Stimulated activated CD4-positive, alpha-beta T cell treated with anti-CD3 and anti-CD28 coated beads, Interleukin-4, amount 100 ng/mL, for 4 hours (primary cell): ENCODE measurements at places on chromosomes 11 and 22.

DNA sequence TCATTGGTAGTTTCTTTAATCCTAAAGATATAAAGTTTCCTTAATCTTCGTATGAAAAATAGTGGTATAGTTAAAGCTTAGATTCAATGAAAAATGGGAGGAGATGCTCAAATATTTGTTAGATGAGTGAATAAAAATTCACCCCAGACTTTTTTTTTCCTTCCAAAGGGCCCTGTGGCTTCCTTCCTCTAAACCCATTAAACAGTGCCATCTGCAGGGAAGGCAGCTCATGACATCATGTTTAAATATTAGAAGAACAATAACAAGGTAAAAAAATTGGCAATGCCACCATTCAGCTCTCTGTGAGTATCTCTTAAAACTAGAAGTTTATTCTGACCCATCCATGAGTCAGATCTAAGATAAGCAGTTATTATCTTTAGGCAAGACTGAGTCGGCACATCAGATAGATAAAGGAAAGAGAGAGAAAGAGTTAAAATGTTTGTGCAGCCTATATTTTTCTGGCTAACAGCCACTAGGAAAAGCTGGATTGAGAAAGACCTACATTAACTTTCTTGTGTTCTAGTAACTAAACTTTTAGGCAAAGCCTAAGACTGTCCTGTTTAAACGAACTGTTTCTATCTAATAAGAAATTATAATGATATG is 19.1 kb upstream of the OOSP1 start:
- no peak for DNase-seq

DNA sequence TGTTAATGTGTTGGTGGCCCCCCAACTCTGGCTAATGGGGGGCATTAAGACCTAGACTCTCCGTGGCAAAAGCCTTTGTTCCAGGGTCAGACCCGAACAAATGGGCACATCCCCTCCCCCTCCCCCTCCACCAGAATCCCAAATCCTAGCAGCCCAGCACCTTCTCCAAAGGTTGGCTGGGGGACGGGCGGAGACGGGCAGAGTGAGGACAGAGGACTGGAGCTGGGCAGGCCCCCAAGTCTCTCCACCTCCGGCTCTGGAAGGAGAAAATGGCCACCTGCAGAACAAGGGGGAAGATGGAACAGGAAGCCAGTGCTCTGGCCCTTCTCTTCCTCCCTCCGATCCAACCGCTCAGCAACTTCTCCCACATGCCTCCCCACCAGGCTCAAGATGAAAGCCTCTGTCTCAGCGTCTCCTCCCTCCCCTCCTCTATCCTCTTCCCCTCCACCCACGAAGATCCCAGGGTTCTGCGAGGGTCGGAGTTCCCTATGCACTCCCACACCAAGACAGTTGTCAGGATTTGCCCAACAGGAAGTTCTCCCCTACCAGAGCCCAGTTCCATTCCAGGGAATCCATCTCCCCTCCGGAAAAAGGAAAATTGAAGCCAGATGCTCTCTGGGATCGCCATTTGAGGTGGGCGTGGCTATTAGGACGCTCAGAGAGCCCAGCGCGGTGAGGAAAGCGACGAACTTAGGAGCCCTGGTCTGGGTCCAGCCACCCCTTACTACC is 20.1 kb downstream of the ADA2 start:
- no peak for DNase-seq

DNA sequence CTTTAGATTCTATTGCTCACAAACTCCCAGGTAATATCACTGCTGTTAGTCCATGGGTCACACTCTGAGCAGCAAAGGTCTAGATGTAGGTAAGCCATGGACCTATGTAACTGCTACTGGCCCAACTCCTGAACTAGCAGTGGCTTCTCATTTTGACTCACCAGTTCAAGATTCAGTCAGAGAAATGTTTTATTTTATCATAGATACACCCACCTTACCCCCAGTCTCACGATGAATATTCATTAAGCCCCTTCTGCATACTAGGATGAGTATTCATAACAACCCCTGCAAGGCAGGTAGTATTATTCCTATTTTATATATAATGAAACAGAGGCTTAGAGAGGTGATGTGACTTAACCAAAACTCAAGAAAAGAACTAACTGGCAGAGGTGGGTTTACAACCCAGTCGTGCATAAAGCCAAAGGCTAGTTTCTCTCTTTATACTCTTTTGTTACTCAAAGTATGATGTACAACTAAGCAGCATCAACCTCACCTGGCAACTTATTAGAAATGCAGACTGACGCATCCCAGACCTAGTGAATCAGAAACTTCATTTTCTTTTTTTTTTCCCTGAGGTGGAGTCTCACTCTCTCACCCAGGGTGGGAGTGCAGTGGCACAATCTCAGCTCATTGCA is 957.6 kb upstream of the CCDC90B start:
- DNase-seq, result no peak

GRCh38 chr11:36398231-36398953 is 102.3 kb downstream of the PRR5L start:
- no peak for DNase-seq
